Mononuclear cell (primary cell): ENCODE measurements at places on chromosomes 16 and 17. TPM values are rescaled to one million over a fixed set of nuclear protein-coding genes. Genes with fewer than 3 reads are reported as not detected.

Gene RNF135
- total RNA-seq = 14.1 TPM

Gene SLC5A10
- total RNA-seq = 0.10 TPM

Gene RHBDL1
- total RNA-seq = 0.84 TPM

Gene PIK3R5
- 184 TPM for total RNA-seq
